ENCODE measurements at places on chromosomes 4 and X.

DNA sequence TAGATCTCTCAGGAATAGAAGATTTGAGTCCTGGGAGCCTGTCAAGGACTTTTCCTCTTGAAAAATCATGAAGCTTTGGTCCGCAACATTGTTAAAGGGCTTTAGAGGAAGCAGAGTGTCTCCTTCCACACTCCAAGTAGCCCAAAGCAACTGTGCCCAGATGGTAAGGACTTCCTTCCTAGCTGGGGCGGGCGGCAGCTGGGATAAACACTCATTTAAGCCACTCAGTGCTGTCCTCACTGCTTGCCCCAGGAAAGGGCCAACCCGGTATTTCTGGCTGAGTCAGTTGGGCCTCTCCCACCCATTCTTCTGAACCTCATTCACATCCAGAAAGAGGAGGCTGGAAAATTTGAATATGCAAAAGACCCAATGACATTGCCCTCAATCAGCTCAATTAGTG is 144.3 kb downstream of the CHIC2 start:
- no peak for DNase-seq

- DNase-seq, result no peak
These were observed 2375.8 kb upstream of the TENM3 start for GRCh38 chr4:179867300-179867878.

GRCh38 chr4:27830251-27830650 is 969.6 kb downstream of the STIM2 start:
- DNase-seq, result no peak

- DNase-seq, result no peak
These were observed 642.6 kb upstream of the FAM241A start for GRCh38 chr4:111502626-111503025.

DNA sequence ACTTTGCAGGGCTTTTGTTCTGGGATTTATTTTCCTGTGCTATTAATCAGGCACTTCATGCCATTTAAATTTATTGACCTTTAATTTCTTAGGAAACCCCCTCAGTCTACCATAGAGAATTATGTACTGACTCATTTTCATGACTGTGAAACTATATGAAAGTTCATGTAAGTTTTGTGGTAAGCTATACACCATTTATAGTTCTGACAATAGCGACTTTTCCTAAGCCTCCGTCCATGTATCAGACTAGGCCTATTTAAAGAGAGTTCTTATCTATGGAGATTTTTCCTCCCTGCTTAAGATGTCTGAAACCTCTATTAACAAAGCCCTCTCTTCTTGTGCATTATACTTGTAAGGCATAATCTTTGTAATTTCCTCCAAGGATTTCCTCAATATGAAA is 111.6 kb downstream of the AFF2 start:
- DNase-seq, result no peak

DNA sequence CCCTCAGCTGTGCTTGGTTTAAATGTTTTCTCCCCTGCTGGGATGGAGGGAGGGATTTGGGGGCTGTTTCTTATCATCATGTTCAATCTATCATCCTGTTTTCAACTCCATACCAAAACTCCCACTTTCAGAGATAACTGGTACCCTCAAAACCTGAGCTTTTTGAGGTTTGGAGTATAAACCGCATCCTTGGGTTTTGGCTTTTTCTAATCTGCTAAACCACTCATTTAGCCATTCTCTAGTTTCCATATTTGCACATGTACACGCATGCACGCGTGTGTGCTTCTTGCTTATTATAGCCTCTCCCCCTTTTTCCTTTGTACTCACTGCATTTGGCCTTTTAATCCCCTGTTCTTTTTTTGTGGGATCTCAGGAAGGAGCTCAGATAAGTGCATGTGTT is 116.7 kb upstream of the TEX13D start:
- no peak for DNase-seq

- no peak for DNase-seq
These were observed 2.0 kb downstream of the ABLIM2 start for GRCh38 chr4:8156617-8157016.

DNA sequence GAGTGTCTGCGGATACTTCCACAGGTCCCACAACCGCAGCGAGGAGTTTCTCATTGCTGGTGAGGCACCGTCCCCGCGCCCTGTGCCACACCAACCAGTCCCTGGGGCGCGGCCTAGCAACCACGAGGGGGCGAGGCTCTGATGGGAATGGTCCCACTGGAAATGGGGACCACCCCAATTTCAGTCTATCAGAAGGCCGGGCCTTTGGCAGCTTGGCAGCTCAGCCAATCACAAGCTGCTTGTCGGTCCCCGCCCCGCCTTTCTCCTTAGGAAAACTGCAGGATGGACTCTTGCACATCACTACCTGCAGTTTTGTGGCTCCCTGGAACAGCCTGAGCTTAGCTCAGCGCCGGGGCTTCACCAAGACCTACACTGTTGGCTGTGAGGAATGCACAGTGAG is 3.0 kb downstream of the TIMP1 start:
- no peak for DNase-seq

All from stimulated activated CD4-positive, alpha-beta T cell treated with anti-CD3 and anti-CD28 coated beads, Interleukin-15, amount 100 ng/mL, for 1 hour (primary cell).